ENCODE measurements at places on chromosomes 5 and 9.

- no peak for DNase-seq
Observed at GRCh38 chr5:66322786-66323528, 178.9 kb downstream of the SREK1 start.

DNA sequence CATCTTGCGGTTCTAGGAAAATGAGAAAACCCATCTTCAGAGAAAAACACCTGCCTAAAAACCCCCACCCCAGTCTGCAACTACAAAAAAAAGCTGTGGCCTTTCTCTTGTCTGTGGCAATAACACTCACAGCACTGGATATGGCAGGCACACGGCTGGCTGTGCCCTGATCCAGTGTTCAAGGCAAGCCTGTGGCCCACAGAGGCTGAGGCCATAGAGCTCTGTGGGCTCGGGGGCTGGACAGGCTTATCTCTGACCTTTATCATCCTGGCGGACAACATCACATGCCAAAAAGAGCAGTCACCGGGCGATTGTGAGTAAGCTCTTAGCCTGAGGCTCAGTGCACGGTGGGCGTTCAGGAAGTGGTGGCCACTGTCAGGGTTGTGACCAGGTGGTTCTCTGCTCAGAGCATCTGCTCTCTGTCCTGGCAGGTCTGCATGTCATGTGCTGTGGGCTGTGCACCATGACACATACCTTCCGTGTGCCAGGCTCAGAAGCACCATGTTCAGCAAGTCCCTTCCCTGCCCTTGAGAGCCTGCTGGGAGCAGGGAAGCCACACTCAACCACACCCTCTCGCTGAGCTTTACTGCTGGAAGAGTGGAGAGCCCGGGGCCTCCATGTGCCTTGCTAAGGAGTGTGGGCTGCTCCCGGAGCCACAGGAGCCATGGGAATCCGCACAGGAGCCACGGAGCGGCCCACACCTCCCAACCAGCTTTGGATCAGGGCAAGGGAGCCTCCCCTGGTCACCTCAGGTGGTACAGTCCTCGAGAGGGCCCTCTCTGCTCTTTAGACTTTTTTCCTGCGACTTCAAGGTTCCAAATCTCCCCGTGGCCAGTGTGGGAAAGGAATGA is 34.6 kb upstream of the WDR38 start:
- DNase-seq = no peak

DNA sequence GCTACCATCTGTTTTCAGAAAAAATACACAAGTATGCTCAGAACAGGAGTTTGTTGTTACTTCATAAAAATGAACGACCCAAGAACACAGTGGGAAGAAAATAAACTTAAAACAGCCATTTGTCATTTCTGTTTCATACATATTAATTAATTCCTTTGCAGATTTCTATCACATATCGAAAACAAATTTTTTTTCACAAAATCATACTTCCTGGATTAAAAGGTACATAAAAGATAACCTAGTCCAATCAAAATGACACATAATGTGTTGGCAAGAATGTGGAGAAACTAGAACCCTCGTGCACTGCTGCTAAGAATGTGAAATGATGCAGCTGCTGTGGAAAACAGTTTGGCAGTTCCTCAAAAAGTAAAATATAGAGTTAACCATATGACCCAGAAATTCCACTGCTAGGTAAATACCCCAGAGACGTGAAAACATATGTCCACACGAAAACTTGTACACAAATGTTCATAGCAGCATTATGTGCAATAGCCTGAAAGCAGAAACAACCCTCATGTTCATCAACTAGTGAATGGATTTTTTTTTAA is 46.0 kb downstream of the MYO10 start:
- DNase-seq = no peak

DNA sequence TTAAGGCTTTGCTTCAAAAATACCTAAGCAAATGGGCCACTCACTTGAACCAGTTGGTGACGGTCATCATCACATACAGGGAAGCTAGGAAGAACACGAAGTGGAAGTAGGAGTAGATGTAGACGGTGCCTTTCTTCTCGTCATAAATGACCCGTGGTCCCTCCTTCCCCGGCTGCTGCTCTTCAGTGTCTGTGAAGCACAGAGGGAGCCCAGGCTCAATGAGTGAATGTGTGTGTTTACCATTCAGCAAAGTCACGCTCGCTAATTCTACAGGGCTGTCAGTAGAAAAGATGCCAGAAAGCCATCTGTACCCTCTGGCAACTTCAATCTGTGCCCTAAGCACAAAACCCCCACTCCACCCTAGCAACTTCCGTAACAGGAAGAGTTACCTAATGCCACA is 109.8 kb downstream of the SERINC5 start:
- no peak for DNase-seq

- no peak for DNase-seq
Observed at GRCh38 chr5:145906401-145906800, 30.0 kb upstream of the SH3RF2 start.

- no peak for DNase-seq
Observed at GRCh38 chr9:87725356-87725899, 491 bp upstream of the CTSL start.

DNA sequence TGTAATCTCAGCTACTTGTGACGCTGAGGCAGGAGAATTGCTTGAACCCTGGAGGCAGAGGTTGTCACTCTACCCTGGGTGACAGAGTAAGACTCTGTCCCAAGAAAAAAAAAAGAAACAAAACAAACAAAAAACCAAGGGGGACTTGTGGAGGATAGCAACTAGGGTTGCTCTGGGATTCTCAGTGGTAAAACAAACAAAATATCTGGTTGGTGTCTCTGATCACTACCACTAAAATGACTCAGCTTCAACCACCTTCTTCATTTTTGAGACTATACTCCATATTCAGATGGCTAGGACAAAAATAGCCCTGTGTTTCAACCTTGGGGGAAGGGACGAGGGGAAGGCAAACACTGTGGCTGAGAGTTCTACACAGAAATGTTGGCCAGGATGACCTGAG is 110.3 kb downstream of the ARRDC3 start:
- DNase-seq = no peak

- peak; percentile 13 for DNase-seq
Observed at GRCh38 chr9:104743376-104743985, 4.0 kb upstream of the NIPSNAP3A start.

- no peak for DNase-seq
Observed at GRCh38 chr5:15320871-15321270, 179.1 kb upstream of the FBXL7 start.

DNA sequence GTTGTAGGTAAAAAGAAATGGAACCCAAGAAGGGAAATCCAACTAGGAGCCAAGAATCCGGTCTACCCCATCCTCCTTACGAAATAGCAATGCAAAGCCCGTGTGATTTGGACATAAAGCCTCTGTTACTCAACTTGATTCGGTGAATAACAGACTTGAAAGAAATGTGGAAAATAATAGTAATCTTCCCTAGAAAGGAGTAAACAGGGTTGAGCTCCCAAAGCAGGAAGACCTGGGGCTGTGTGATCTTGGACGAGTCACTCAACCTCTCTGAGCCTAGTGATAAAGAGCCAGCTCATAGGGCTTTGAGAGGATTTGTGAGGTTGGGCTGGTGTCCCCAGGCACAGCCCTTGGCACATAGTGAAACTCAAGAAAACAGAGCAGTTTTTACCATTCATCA is 42.7 kb upstream of the IL17B start:
- DNase-seq = no peak

- no peak for DNase-seq
Observed at GRCh38 chr5:96279801-96280542, 153.1 kb downstream of the PCSK1 start.

DNA sequence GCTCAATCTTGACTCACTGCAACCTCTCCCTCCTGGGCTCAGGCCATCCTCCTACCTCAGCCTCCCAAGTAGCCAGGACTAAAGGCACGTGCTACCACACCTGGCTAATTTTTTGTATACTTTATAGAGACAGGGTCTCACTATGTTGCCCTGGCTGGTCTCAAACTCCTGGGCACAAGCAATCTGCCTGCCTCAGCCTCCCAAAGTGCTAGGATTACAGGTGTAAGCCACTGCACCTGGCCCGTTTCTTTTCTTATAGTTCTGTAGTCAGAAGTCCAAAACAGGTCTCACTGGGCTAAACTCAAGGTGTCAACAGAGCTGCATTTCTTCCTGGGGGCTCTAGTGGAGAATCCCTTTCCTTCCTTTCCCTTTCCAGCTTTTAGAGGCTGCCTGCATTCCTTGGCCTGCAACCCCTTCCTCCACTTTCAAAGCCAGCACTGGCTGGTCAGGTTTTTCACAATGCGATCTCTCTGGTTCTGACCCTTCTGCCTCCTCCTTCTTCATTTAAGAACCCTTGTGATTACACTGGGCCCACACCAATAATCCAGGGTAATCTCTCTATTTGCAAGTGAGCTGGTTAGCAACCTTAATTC is 16.3 kb downstream of the IRF1 start:
- DNase-seq = no peak

- no peak for DNase-seq
Observed at GRCh38 chr9:128540634-128541360, 11.6 kb upstream of the SPTAN1 start.

GRCh38 chr5:116038817-116039216 is 6.5 kb downstream of the ARL14EPL start:
- no peak for DNase-seq

DNA sequence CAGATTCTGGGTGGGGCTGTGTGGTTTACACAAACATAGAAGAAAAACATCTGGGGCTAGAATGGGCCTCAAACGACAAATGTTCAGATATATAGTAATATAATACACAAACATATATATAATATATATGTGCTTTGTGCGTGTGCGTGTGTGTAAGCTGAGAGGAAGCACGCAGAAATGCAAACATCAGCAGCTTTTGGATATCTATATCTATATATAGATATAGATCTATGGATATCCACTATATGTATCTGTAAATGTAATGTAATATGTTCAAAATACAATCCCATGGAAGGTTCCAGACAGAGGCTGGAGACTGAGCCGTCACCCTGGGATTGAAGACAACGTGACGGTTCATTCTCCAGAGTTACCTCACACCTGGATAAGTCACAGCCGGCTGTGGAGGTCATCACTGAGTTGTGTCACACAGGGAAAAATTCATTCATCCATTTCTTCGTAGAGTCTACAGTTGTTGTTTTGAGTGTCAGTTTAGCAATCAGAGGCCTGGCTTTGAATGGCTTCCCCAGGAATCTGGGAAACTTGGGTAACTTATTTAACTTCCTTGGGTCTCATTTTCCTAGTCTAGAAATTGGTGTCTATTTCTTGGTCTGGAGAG is 123.0 kb upstream of the CPEB4 start:
- no peak for DNase-seq

GRCh38 chr5:116605310-116606070 is 30.9 kb upstream of the SEMA6A start:
- DNase-seq = no peak

DNA sequence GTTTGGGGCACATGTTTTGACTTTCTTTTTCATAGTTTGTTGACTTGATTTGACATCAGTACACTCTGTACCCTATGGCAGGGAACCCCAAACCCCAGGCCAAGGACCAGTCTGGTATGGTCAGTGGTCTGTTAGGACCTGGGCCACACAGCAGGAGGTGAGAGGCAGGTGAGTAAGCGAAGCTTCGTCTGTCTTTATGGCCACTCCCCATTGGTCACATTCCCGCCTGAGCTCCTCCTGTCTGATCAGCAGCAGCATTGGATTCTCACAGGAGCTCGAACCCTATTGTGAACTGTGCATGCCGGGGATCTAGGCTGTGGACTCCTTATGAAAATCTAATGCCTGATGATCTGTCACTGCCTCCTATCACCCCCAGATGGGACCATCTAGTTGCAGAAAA is 88.0 kb downstream of the TENT4A start:
- DNase-seq = no peak

DNA sequence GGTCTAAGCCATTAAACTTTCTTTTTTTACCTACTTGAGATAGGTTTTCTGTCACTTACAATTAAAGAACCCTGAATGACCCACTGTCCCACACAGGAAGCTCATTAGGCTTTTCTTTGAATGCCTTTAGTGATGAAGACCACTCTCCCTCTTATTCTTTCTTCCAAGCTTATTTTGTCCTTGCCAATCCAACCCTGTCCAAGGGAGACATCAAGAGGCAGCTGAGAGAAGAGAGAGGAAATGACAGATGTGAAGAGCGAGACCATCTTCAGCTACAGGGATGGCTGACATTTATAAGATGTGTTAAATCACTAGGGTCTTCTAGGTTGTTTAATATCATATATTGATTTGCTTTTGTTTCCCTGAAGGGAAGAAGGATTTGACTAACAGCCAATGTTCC is 133.5 kb downstream of the FAM114A2 start:
- no peak for DNase-seq

DNA sequence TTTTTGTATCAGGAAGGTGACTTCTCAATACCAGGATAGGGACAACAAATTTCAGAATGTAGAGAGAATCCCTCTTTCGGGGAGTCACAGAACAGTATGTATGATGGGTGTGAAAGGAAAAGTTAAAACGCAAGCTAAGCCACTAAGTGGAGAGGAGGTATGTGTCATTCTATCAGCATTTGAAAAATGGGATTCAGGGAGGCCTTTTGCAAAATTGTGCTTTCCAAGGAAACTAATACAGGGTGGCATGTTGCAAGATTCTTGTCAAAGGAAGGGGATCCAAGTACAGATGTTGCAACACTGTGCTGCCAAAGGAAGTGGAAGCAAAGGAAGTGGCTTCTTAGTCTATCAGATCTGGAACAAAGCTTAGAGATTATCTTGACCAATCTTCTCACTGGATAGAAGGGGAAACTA is 12.6 kb upstream of the TNIP1 start:
- DNase-seq = no peak

- DNase-seq = no peak
Observed at GRCh38 chr5:150481972-150482406, 25.9 kb upstream of the NDST1 start.

DNA sequence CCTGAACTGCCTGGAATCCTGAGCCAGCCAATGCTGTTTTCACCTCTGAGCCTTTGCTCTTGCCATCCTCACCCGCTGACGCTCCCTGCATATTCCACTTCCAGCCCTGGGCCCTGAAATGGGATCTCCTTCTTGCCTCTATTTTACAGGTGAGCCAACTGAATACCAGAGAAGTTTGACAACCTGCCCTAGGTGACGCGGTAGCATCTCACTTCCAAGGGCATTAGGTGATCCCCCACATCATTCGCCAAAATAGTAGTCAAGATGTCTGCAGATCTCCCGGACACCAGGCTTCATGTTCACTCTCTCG is 43.5 kb downstream of the FOXI1 start:
- DNase-seq = no peak

DNA sequence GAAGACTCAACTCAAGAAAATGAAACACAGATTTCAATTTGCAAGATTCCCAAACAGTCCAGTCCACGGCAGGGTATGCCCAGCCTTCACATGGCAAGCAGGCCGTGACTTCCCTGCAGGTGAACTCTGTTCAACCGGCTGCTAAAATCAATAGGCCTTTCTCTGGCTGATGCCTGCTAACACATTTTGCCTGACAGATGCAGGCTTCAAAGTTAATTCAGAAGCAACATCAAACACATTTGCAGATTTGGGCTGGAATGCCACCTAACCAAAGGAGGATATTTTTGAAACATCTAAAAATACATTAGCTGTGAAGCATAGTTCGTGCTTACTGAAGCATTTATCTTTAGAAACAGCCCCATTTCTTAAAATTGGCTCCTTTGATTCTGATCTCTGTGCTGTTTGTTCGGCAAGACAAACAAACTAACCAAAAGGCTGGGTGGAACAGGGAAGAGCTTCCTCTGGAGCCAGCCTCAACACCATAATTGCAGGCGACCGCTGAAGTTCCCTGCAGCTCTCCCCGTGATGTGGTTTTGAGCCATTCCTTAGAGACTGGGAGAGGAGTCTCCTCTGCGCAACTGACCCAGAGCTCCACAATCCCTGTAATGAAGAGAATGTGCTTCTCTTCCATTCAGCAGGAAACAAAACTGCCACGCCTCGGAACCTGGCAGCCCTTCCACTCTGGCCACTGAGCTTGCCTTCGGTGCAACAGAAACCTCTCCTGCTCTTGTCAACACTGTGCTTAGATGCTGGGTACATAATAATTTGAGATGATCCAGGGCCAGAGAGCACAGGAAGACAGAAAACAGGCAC is 126.5 kb downstream of the MYO10 start:
- no peak for DNase-seq

Measured in activated T-cell treated with anti-CD3 and anti-CD28 coated beads for 4 hours (primary cell).